ENCODE measurements at places on chromosomes 5 and 9.

- no peak for DNase-seq
Measured at GRCh38 chr9:13179257-13179656, 100.2 kb downstream of the MPDZ start.

GRCh38 chr5:43638107-43638506 is 35.1 kb downstream of the NNT start:
- DNase-seq: no peak

DNA sequence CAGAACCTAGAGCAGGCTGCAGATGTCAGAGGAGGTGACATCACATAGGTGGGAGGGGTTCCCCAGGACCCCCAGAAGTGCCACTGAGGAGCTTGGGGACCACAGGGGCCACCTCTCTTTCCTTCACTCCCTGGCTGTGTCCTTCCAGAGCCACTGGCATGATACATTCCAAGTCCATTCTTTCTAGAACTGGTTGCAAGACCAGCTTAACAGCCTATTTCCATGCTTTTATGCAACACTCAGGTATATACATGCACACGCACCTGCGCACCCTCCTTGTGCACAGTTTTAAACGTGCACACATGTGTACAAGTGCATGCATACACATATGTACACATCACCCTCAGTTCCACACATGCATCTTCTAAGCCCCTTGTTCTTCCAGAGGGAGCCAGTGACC is 39.7 kb downstream of the SLC6A7 start:
- no peak for DNase-seq

DNA sequence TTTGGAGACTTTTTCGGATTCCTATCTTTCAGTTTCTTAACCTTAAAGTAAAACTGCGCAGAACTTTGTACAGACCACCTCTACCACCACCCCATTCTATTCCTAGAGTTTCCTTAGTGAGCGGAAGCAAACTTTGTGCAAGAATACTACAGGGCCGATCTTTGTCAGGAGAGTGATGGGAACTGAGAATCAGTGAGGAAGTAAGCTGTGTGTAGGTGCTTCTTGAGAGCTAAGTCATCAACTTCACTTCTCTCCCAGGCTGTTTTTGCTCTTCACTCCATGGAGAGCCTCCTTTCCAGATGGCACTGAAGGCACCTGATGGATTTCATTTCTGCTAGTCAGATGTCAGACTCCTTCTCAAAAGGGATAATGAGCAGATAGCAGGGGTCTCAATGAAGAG is 127.3 kb downstream of the SPATA31D1 start:
- no peak for DNase-seq

DNA sequence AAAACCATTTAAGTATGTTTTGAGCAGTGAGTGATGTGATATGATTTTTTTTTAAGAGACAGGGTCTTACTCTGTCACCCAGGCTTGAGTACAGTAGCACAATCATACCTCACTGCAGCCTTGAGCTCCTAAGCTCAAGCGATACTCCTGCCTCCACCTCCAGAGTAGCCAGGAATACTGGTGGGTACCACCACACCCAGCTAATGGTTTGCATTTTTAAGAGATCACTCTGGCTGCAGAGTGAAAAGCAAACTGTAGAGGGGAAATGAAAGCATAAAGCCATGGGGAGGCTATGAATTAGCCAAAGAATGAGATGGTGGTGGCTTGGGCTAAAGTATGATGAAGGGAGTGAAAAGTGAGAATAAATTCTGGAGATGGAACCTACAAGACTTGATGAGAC is 199.1 kb downstream of the HINT1 start:
- no peak for DNase-seq

DNA sequence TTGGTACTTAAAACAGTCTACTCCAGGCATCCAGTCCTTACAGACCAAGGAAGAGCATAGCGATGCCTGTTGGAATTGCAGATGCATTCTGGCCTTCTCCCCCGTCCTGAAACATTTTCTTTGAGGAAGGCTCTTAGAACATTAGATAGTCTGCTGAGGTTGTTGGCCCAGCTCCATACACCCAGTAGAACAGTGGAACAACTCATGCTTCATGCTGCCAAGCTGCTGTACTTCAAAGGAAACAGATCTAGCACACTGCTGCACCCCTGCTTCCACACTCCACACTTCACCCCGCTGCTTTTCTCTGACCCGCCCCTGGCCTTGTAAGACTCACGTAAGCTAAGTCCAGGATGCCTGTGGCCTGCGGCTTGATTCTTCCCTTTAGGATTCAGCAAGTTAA is 33.4 kb upstream of the NCS1 start:
- no peak for DNase-seq

- no peak for DNase-seq
Measured at GRCh38 chr9:72486594-72486955, 34.8 kb upstream of the TMC1 start.

DNA sequence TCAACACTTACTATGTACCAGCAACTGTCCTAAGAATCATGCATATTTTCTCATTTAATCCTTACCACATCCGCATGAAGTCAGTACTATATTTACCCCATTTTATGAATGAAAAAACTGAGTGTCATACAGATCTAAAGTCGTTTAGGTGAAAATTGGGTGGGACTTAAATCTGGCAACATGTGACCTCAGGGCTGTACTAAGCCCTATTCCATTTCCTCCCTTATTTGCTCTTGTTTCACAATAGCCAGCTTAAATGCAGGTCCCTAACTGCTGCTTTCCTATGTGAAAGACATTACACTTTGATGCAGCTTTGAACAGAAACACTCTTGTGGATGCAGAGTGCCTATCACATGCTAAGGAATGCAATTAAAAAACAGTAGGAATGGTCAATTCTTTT is 2.5 kb upstream of the RAB14 start:
- DNase-seq: no peak

DNA sequence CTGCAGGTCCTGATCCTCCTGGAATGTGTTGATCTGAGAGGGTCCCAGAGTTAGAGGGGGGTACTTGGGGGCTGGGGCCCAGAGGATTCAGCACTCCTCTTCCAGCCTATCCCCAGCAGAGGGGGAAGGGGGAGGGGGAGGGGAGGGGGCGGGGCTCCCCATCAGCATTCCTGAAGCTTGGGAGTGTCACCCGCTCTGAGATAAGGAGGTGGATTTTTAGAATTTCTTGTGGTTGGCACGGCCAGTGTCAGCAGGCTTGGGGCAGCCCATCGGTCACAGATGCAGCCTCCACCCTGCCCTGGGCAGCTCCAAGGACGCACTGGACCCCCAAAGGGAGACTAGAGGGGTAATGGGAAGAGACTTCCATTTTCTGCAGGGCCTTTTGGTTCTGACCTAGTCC is 5.3 kb downstream of the FGF18 start:
- DNase-seq: no peak

- no peak for DNase-seq
Measured at GRCh38 chr5:134248256-134248655, 22.4 kb upstream of the PPP2CA start.

GRCh38 chr5:123786411-123786810 is 274.4 kb downstream of the CSNK1G3 start:
- no peak for DNase-seq

- no peak for DNase-seq
Measured at GRCh38 chr9:134778841-134779411, 101.7 kb upstream of the FCN2 start.

DNA sequence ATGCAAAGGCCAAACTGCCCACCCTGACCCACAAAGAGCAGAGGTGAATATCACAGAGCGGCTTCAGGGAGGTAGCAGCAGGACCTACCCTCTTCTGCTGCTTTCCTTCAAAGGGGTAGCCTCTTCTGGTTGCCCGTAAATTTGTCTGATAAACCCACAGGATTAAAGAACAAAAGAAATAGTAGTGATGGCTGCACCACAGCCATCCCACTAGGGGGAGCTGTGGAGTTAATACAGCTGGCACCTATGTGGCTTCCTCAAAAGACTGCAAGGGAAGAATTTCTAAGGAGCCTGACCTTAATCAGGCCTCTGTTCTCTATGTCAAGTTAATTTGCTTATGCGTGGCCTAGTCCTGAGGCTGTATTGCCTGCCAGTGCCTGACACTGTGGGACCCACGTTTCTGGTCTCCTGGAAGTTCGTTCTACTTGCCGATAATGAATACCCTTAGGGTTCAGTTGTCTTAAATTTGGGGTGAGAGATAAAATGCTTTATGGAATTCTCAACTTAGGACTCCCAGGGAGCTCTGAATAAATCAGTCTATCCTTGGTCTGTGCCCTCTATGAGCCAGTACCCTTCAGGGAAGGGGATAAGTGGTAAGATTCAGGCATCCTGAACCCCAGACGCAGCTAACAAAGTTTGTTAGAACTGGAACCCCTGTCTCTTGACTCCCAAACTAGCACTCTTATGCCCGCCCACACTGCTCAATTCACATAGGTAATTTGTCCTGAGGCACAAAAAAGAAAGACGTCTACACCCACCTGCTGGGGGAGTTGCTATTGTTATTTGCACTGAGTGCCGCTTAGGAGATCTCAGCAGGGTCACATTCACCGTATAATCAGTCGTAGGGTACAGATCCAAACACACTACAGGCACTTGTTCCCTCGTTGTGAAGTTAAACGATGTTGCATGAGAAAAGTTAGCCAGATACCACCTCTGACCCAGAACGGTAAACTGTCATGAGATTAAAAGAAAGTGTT is 77.1 kb downstream of the SUSD1 start:
- peak; percentile 43 for DNase-seq

- DNase-seq: no peak
Measured at GRCh38 chr5:126998201-126998631, 32.1 kb downstream of the MARCHF3 start.

GRCh38 chr5:174664180-174664850 is 60.1 kb upstream of the MSX2 start:
- DNase-seq: no peak

GRCh38 chr9:94746541-94747370 is 20.3 kb downstream of the AOPEP start:
- DNase-seq: no peak

DNA sequence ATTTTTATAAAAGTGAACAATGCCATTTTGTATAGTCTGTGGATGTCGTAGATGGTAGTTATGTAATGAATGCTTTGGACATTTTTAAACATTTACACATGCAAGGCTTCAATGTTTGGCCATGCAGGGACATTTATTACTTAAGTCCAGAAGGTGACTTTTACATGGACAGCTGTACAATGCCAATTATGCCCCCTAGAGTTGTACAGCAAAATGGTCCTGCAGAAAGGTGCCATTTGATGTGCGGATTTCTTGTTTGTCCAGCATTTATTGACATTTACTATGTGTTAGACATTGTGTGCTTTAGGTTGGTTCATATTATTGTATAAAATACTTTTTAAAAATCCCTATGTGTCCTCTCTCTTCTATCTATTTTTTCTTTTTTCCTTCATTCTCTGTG is 22.5 kb upstream of the COMMD10 start:
- no peak for DNase-seq

DNA sequence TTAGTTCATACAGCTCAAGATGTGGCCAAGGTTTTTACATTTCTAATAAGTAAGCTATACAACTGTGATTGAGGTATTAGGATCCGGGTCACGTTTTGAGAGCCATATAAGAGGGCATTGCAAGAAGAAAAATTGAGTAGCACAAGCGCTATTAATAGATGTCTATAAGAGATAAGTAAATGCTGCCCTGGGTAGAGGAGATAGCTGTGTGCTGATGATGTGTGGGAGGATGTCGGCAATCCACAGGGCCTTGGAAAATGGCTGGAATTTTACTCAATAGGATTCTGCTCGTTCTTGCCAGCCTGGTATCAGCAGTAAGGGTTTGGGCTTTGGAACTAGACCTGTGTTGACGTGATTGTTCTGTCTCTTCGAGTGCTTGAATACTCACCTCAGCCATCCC is 41.6 kb downstream of the CSF1R start:
- no peak for DNase-seq

GRCh38 chr5:108196276-108196675 is 185.6 kb downstream of the FBXL17 start:
- DNase-seq: no peak

DNA sequence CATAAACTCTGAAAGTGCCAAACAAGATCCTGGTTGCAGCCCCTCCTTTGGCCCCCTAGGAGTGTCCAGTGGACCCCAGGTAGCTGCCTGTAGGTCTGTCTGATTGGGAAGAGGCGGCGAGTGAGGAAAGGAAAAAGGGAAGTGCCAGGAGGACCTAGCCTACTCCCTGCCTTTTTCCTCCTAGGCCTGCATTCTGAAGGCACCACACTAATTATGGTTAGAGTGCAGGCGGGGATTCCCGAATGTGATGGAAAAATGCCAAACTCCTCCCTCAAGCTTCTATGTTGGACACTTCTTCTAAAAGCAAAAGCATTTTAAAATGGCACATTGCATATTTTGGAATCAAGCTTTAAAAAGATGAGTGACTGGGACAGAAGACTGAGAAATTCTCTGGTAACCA is 83.2 kb upstream of the SMIM15 start:
- DNase-seq: no peak

- DNase-seq: no peak
Measured at GRCh38 chr5:16932401-16932800, 3.7 kb downstream of the MYO10 start.

GRCh38 chr5:35228310-35228709 is 2.0 kb downstream of the PRLR start:
- no peak for DNase-seq

GRCh38 chr5:33891446-33891787 is 373 bp downstream of the ADAMTS12 start:
- no peak for DNase-seq

DNA sequence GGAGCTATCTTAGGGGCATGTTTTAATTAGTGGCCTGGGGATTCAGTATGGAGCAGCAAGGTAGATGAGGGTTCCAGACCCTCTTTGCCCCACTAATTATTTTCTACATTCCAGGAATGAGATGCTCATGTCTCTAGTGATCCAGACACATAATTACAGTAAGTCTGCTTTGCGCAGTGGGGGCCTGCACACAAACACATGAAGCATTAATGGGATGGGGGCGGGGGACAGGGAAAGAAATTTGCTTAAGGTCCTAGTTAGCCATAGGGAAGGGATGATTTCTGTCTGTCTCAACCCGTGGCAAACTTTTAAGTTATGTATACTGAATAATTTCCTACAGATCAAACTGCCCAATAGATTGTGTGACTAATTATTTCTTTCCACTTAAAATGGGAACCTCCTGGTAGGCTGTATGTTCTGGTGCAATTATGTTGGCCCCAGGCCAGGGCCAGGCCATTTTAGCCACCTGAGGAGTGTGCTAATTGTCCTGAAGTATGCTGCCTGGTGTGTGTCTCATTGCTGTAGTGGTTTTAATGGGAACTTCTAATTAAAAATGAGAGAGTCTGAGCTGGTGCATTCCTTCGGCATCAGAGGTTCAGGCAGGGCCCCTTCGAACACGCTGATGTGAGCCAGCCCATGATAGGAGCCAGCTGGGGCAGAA is 134.4 kb downstream of the PTTG1 start:
- no peak for DNase-seq

DNA sequence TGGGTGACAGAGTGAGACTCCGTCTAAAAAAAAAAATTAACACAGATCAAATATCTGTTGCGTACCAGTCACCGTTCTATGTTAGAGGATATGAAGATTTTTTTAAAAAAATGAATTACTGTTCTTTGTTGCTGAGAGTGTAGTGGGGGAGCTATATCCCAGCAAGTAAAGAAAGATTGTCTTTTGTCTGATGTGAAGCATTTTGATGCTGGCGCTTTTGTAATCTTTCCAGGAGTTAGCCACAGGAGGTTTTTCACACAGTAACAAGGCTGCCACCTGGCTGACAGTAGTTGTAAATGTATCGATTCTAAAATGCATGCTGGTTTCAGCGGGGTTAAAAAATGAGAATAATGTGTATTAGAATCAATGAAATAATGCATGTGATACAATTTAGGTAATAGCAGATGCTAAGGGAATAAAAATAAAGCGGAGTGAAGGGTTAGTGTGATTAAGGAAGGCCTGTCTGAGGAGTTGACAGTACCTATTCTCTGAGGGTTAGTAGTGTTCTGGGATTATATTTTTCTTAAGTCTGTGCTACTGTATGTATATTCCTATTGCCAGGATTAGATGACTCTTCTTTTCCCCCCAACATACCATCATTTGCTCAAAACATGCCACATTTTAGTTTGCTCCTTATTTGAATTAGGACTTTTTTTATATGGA is 3.4 kb downstream of the LMNB1 start:
- peak; percentile 21 for DNase-seq
